Uterine smooth muscle cell (primary cell): ENCODE measurements at places on chromosomes 13 and 19. TPM values are rescaled to one million over a fixed set of nuclear protein-coding genes. Genes with fewer than 3 reads are reported as not detected.

FFAR3 gene
- total RNA-seq: not detected in 2 replicates

CADM4 gene
- total RNA-seq: 1.2 and 3.7 TPM in 2 replicates

CNN1 gene
- 20.4 and 37.0 TPM in 2 replicates for total RNA-seq

ZNF682 gene
- total RNA-seq: 1.2 and 1.7 TPM in 2 replicates

LYPD5 gene
- total RNA-seq: 0.50 TPM in 1 of 2 replicates, not detected in the other

ZNF497 gene
- total RNA-seq: 0.89 and 1.4 TPM in 2 replicates

ZNF426 gene
- total RNA-seq: 19.4 and 25.7 TPM in 2 replicates

SOX1 gene
- not detected in 2 replicates for total RNA-seq

SIGLECL1 gene
- total RNA-seq: not detected in 2 replicates

KLK12 gene
- total RNA-seq: not detected in 2 replicates

STAP2 gene
- 5.9 and 7.5 TPM in 2 replicates for total RNA-seq

TUBA3C gene
- total RNA-seq: not detected in 2 replicates

ABCA7 gene
- total RNA-seq: 2.7 and 3.0 TPM in 2 replicates

SHC2 gene
- 0.77 and 2.7 TPM in 2 replicates for total RNA-seq

ZNF442 gene
- total RNA-seq: 4.6 and 8.6 TPM in 2 replicates

DMAC2 gene
- total RNA-seq: 42.5 and 44.4 TPM in 2 replicates

ZNF599 gene
- 5.6 and 7.1 TPM in 2 replicates for total RNA-seq

SBK3 gene
- total RNA-seq: 0.12 TPM in 1 of 2 replicates, not detected in the other

SUPT5H gene
- 63.1 and 67.6 TPM in 2 replicates for total RNA-seq

NLRP9 gene
- not detected in 2 replicates for total RNA-seq

CASP14 gene
- not detected in 2 replicates for total RNA-seq

ACP7 gene
- 0.33 and 0.87 TPM in 2 replicates for total RNA-seq

EPSTI1 gene
- total RNA-seq: 2.4 TPM in 2 replicates

ZNF709 gene
- 2.7 and 4.7 TPM in 2 replicates for total RNA-seq

LAIR1 gene
- total RNA-seq: not detected in 2 replicates

CEACAM8 gene
- total RNA-seq: not detected in 2 replicates

ADAT3 gene
- 3.9 and 4.1 TPM in 2 replicates for total RNA-seq

LSR gene
- 0.37 and 0.44 TPM in 2 replicates for total RNA-seq

PAK4 gene
- 11.6 and 14.0 TPM in 2 replicates for total RNA-seq

FAM124A gene
- total RNA-seq: 1.5 and 2.2 TPM in 2 replicates

FXYD7 gene
- total RNA-seq: not detected in 2 replicates

ZNF790 gene
- total RNA-seq: 5.0 and 7.2 TPM in 2 replicates

DACT3 gene
- 6.2 and 8.0 TPM in 2 replicates for total RNA-seq

CRB3 gene
- total RNA-seq: 0.12 TPM in 1 of 2 replicates, not detected in the other

LILRB3 gene
- not detected in 2 replicates for total RNA-seq

PSG7 gene
- total RNA-seq: not detected in 2 replicates

SH2D3A gene
- total RNA-seq: not detected in 2 replicates

GNA15 gene
- total RNA-seq: 0.11 and 0.50 TPM in 2 replicates

FSD1 gene
- 15.5 and 24.5 TPM in 2 replicates for total RNA-seq

ERFL gene
- under 0.01 TPM in 1 of 2 replicates, not detected in the other for total RNA-seq

CDC34 gene
- total RNA-seq: 50.6 and 72.7 TPM in 2 replicates

WDR88 gene
- not detected in 2 replicates for total RNA-seq

SYCN gene
- not detected in 2 replicates for total RNA-seq

DNAAF3 gene
- total RNA-seq: 0.33 and 0.75 TPM in 2 replicates

CYP2B6 gene
- total RNA-seq: not detected in 2 replicates

TTYH1 gene
- not detected in 2 replicates for total RNA-seq

FCGBP gene
- total RNA-seq: 0.11 and 2.1 TPM in 2 replicates
